WERI-Rb-1 (cell line): ENCODE measurements at places on chromosomes 6 and 20.
A peak's percentile ranks its signal among the peaks of the same experiment; 100 is the strongest.

DNA sequence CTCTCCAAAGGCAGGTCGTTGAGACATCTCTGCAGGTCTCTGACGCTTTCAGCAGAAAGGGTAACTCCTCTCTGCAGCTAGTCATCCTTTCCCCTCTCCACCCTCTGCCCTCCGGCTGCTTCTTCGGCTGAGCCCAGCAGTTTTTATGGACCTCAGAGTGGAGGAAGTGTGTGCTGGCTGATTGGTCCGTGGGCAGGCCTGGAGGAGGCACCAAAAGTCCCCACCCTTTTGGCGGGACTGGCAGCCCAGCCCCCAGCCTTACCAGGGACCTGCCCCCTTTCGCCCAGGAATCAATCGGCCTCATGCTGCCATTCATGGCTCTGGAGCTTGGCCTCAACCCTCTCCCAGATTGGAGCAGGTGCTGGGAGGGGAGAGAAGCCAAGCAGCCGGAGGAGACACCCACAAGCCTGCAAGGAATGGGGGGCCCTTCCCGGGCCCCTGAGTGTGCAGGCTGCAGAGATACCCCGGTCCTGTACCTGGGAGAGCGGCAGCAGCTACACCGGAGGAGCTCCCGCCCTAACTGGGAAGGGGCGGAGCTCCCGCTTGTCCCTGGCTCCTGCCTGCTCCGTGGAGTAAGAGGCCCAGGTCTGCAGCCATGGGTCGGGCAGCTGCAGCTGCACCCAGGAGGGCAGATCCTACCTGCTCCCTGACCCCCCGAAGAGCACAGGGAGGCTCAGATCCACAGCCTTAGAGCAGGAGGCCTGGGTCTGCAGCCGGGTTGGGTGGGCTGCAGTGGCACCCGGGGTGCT, 170.3 kb upstream of the SOX4 start:
- DNase-seq: no peak

DNA sequence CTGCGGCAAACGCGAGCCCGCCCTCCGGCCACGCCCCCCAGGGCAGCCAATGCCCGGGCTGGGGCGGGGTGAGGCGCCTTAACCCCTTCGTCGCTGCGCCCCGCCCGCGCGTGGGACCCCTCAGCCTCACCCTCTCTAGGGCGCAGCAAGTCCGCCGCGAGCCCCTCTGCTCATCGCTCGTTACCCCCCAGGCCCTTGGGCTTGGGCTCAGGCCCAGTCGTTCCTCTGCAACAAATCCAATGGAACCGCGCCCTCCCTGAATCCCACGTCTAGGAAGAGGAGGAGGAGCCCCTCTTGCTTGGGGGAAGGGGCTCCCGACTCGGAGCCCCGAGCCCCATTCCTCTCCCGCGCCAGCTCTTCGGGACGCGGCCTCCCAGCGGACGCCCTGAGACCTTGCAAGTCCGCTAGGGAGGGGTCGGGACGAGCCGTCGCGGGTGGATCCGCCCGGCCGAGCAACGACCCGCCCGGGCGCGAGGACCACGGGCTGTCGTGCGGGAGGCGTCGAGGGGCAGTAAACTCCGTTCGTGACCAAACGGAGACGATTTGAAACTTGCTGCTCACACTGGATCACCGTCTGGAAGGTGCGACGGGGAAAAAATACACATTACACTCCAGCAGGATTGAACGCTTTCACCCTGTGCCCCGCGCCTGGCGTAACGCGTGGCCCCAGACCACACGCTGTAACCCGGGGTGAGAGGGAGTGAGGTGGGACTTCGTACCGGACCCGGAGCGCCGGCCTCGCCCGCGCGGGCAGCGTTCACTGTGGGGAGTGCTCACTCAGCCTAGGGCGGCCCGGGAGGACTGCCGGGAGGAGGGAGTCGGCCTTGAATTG, 477 bp upstream of the LZTS3 start:
- DNase-seq: peak; percentile 91

DNA sequence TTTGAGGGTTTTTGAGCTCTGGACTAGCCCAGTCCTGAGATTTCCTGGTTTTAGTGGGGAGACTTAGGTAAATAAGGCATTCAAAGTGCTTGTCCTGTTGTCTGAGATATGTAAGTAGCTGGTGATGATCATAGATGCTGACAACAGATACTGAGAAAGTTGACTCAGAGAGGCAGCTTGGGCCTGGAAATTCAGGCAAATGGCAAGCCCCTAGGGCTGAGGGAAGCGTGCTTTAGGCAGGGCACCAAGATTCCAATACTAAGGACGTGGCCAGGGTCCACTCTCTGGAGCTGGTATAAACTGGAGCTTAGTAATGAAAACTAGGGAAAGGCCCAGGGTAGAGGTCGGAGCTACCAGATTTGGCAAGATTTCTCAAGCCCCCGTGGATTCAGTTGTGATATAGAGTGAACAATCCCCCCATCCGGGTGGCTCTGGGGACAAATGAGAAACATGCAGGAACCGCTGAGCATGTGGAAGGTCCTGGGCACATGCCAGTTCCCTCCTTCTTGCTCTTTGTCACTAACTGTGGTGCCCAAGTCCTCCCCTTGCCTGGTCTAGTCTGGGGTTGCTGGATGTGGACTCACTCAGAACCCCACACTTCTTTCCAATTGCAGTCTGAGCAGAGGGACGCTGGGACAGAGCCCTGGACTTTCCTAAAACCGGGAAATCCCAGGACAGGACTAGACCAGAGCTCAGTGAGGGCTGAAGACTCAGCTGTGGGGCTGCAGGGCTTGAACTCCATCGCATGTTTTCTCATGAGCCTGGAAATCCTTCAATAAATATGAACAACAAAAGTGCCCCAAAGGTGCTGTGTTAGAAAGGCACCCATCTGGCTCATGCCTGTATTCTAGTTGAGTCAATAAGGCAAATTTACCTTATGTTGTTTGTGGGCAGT, 10.3 kb downstream of the SLC22A3 start:
- DNase-seq: no peak

GRCh38 chr20:50551288-50551687, 41.1 kb downstream of the PTPN1 start:
- no peak for DNase-seq

GRCh38 chr6:45586216-45587171, 208.8 kb upstream of the SUPT3H start:
- peak; percentile 71 for DNase-seq

DNA sequence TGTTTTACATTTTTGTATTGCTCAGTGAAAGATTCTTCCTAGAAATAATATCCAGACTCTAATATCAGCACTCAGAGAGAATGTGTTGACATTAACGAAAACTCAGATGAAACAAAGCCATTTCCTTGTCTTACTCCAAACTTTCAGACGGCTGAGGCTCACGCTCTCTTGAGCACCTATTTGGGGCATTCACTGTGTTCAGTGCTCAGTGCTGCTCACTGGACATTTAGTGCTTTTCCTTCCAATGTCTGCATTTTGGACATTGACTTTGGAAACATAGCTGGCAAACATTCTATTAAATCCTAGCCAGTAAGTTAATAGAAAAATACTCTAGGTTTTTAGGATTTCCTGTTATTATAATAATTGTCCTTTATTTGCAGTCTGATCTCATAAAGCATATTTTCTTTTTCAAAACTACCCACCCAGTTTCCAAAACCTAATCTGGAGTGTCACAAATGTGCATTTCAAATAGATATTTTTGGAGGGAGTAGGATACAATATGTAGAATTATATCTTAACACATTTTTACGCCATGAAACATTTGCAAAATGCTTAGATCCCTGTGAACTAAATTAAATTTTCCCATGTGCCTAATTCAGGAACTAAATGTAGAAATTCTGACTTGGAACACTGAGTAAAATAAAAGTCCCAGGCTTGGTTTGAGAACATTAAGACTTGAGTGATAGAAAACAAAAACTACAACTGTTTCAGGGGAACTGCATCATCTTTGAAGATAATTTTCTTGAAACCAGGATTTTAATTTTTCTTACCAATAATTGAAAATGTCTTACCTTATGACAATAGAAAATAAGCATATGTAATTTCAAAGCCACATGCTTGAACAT, 91.7 kb upstream of the B3GAT2 start:
- no peak for DNase-seq

DNA sequence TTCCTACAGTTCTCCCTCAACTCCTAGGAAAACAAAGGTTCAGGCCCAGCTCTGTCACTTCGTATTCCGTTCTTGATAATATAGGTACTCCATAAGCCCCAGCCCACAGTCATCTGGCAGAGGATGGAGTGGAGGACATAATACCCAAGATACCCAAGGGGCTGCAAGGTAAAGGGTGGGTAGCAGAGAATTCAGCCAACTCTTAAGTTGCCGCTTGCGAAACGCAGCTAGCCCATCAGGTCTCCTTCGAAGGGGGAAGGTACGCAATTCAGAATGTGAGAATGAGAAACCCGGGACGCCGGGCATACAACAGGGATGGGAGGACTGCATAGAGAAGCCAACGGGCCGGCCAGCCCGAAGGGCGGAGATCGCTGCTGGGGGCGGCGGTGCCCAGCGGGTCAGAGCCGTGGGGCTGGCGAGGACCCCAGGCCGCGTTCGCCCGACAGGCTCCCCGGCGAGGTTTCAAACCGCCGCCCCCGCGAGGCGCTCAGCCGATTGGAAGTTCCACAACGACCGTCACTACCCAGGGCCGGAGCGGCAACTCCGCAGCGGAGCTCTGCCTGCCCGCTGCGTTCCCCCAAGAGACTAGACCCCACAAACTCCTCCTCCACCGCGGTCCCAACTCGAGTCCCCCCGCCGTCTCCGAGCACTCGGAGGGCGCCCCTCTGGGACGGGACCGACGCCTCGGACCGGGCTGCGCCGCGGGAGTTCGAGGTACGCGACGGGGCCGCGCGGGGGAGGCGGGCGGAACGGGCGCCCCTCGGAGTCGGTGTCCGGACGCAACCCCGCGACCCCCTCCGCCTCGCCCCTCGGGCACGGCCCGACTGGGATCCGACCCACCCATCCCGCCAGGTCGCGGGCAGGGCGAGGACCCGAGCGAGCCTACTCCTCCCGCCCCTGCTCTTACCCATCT, 911 bp downstream of the CDK19 start:
- peak; percentile 43 for DNase-seq

DNA sequence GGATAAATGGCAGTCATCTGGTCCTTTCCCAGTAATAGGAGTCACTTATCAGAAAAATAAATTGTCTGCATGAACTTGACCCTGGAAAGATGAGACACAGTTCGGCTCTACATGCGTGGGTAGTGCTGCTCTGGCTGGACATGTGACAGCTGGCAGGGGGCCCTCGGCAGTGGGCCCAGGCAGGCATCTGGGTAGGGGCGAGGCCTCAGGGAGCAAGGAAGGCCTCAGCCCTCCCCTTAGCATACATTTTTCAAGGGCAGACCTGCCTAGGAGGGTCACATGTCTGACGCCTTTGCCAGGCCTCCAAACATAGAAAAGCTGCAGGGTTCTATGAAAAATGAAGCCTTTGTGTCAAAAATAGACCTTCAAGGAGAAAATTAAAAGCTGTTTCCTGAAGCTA, 12.8 kb upstream of the ILRUN start:
- DNase-seq: peak; percentile 42

GRCh38 chr6:42047790-42048405, 2.4 kb upstream of the TAF8 start:
- no peak for DNase-seq

DNA sequence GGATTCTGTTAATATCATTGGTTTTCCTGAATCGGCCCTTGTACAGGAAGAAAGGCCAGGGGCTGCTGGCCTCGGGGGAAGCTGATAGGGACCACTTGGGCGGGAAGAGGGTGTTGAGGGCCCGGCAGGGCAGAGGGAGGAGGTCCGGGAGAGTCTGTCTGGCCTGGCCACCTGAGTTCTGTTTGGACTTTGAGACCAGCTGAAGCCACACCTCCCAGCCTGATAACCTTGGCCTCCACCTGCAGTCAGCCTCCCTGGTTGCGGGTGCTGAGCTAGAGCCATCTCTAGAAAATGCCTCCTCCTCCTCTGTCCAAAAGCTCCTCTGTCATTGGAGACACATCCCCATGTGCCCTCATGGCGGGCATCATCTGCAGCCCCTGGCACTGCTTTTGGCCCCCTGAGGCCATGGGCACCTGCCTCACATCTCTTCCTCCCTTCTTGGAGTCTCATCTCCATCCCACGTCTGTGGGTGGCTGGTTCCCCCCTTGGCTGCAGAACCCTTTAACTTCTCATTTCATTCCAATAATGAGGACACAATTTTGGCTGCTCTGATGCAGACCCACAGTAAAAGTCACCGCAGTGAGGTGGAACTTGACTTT, 16.6 kb downstream of the APCDD1L start:
- no peak for DNase-seq

DNA sequence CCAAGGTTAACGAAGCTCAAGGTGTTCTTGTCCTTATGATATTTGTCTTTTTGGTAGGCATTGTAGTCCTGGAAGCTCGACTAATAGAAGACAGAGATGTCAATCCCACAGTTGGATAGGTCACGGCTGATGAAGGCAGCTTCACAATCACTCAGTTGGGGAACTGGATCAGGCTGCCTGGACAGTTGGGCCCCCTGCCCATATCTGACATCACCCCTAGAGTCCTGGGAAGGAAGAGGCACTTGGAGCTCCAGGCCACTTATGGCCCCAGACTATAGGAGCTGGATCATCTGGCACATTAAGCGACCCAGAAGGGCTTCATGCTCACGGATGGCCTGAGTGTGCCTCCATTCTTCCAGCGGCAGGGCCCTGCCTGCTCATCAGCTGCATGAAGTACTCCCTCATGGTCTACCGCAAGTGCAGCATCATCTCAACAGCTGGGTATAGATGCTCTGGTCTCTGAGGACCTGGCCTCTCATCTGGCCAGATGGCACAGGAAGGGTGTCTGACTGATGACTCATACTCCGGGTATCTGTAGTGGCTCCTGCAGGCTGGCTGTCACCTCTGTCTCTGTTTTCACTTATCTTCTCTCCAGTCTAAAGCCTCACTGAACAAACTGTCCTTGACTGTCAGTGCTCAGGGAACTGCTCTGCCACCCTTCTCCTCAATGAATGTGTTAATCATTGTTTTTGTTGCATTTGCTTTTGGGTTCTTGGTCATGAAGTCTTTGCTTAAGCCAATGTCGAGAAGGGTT, 29.2 kb upstream of the SSR1 start:
- no peak for DNase-seq

GRCh38 chr6:85669735-85670194, 27.1 kb upstream of the SYNCRIP start:
- peak; percentile 47 for DNase-seq

DNA sequence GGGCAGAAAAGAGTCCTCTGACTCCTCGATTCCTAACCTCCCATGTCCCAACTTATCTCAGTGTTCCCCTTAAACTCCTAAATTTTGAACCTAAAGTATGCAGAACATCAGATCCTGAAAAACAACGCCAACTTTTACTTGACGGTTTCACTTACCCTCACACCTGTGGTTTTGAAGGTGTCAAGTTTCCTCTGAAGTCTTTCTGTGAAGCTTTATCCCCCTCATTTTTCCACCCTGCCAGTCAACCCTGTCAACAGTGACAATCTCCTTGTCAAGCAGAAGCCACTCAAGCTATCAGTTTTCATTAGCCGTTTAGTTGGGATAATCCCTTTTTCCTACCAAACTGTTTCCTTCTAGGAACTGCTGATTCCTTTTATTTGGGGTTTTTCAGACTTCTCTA, 245.4 kb upstream of the PREP start:
- peak; percentile 44 for DNase-seq

- DNase-seq: no peak
These were observed 363.3 kb downstream of the SMOC2 start for GRCh38 chr6:168804331-168804730.

GRCh38 chr6:53335224-53335994, 13.3 kb downstream of the ELOVL5 start:
- DNase-seq: no peak

- DNase-seq: no peak
These were observed 87.5 kb downstream of the MEI4 start for GRCh38 chr6:77740380-77740779.

GRCh38 chr20:46581391-46581790, 30.9 kb upstream of the OCSTAMP start:
- no peak for DNase-seq
